ENCODE measurements at places on chromosomes 3 and 15.

GRCh38 chr3:34955680-34956079, 683.6 kb upstream of the ARPP21 start:
- no peak for DNase-seq

GRCh38 chr3:76362643-76363042, 577.3 kb upstream of the ZNF717 start:
- no peak for DNase-seq

DNA sequence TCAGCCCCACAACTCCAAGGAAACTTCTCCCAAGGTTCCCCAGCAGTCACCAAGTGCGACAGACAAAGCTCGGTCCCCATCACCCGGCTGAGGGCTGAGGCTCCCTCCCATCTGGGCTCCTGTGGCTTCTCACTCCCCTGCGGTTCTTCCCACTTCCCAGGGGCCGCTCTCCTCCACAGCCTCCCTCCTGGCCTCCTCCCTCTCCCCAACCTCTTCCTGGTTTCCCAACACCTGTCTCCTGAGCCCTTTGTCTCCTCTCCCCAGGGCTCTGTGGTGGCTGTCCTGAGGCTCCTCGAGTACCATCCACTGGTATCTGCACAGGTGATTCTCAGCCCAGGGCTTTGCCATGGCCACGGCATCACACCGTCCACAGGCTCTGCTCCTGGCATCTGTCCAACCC, 113.2 kb upstream of the NSMCE3 start:
- DNase-seq, result no peak

GRCh38 chr3:61828880-61829721, 267.7 kb downstream of the PTPRG start:
- no peak for DNase-seq

GRCh38 chr3:134361162-134361835, 12.9 kb downstream of the AMOTL2 start:
- no peak for DNase-seq
